Temporal lobe (tissue), 4 donors: ENCODE measurements at places on chromosomes 11 and 22. TPM values are rescaled to one million over a fixed set of nuclear protein-coding genes. Genes with fewer than 3 reads are reported as not detected.

IFITM10 gene
- 0.49 TPM for total RNA-seq

MS4A15 gene
- not detected for total RNA-seq

UBQLN3 gene
- under 0.01 TPM for total RNA-seq

OR52D1 gene
- not detected for total RNA-seq

IFITM5 gene
- not detected for total RNA-seq

BSCL2 gene
- total RNA-seq: 101 TPM

RFPL2 gene
- 0.49 TPM for total RNA-seq

TRIM48 gene
- not detected for total RNA-seq

PRODH gene
- 0.74 TPM for total RNA-seq

NCAM1 gene
- total RNA-seq: 514 TPM

SLCO2B1 gene
- total RNA-seq: 10.3 TPM

OR2D3 gene
- total RNA-seq: not detected

GGT5 gene
- total RNA-seq: 2.0 TPM

OR56A1 gene
- 0.25 TPM for total RNA-seq

PHF5A gene
- total RNA-seq: 25.6 TPM

CEP126 gene
- total RNA-seq: 13.8 TPM

RCOR2 gene
- 7.9 TPM for total RNA-seq

GP1BB gene
- 24.8 TPM for total RNA-seq

SCARF2 gene
- 2.5 TPM for total RNA-seq

SEPTIN5 gene
- total RNA-seq: 235 TPM

PRMT3 gene
- total RNA-seq: 18.7 TPM

IL10RA gene
- 1.2 TPM for total RNA-seq
